ENCODE measurements at places on chromosomes 4 and X. TPM values are rescaled to one million over a fixed set of nuclear protein-coding genes. Genes with fewer than 3 reads are reported as not detected.

Gene CENPVL2
- total RNA-seq, result not detected

DNA sequence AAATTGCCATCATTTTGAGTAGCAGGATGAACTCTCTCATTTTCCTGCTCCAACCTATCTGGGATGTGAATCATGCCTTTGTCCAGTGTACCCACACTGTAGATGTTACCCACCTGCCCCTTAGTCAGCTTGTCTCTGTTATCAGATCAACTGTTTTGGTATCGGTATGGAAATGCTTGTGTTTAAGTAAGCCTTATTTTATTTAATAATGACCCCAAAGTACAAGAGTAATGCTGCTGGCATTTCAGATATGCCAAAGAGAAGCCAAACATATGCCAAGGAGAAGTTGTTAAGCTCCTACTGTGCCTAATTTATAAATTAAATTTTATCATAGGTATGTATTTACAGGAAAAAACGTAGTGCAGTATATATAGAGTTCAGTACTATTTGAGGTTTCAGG, 18.6 kb upstream of the RAP1GDS1 start:
- no peak for DNase-seq

DNA sequence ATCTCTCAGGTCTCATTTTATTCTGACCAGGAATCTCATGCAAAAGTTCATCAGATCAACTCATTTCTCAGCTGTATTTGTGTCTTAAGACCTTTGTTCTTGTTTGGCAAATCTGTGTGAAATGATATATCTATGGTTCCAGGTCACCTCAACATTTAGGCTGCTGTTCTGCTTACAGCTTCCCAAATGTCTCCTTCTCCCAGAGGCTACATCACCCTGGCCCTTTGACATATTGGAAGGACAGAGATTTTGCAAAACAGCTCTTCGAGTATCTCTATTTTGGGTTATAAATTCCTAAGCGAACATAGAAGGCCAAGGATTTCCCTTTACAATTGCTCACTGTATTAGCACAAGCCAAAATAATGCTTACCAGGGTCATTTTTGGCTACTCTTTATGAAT, 57.5 kb upstream of the GIMD1 start:
- DNase-seq, result no peak

DNA sequence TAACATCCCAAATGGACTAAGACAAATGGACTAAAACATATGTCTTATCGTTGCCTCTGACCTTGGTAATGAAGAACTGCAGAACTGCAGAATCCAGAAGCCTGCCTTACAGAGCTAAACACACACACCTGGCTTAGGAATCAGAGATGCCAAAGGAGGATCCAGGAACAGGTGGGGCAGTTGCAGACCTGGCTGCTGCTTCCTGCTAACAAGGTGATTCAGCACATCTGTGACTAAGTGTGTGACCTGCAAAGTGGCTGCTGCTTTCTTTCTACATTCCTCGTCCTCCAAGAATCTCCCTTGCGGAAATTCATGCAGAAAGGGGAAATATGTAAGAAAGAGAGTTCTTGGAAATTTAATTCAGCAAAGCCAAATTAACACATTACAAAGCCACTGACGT, 96.8 kb upstream of the NLGN4X start:
- DNase-seq, result no peak

GRCh38 chrX:48025561-48025960, 18.8 kb downstream of the SPACA5 start:
- no peak for DNase-seq

Gene SLC2A9
- 7.4 TPM for total RNA-seq

DNA sequence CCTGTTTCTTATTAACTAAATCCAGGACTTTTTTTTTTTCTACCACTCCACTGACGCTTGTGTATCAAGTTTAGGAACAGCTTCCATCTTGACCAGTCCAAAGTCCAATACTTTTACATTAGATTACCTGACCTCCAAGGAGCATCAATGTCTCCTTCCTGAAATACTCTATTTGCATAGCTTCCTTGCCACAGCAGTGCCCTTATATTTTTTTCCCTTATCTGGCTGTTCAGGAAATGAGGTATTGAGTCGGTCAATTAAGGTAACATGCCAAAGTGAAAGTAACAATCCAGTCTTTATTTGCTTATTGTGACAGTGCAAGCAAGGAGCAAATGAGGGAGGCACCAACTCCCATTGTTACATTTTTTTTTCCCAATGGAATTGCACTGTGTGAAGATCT, 730.8 kb upstream of the NDST4 start:
- no peak for DNase-seq

DNA sequence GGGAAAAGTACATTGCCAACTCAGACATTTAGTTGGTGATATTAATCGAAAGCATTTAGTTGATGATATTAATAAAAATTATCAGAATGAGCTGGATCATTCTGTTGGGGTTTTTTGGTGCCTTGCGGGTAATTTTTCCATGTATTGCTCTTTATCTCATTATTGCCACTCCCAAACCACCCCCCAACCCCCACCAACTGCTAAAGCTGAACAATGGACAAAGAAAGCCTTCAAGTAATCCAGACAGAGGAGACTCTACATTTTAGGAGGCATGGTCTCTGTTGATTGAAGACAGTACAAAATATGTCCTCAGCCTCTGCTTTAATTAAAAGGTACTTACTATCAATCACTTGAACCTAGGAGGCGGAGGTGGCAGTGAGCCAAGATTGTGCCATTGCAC, 22.5 kb downstream of the PDK3 start:
- no peak for DNase-seq

DNA sequence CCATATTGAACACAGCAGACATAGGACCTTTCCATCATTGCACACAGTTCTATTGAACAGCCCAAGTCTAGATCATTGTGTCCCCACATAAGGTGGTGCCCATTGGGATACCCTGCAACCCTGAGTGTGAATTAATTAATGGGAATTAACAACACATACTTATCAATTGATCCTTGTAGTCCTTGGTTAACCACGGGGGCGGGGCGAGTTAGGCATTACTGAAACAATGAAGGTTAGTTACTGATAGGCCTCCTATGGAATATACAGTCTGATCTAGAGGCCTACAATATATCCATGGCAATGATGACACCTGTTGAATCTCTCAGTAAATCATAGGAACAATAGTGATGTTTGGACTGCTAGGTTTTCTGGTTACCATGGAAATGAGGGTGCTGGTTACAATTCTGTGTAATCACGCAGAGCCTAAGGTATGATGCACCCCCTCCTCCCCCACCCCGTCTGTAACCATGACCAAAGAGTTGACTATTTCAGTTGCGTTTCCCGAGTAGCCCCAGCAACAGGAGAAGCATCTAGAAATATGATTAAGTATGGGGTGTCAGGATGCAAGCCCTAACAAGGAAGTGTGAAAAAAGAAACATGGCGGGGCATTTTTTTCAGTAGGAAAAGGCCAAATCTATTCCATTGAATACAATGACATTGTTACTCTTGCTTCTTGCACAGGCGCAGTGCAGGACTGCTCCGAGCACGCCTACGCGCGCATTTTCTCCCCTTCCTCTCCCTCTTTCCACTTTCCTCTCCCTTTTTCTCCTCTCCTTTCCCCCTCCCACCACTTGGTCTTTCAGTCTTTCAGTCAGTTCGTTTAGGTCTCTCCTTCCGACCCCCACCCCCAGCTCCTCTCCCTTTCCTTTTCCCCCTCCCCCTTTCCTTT, 677 bp upstream of the NONO start:
- no peak for DNase-seq

- no peak for DNase-seq
Measured at GRCh38 chrX:20263474-20263873, 3.2 kb downstream of the RPS6KA3 start.

- no peak for DNase-seq
Measured at GRCh38 chrX:10944136-10944885, 166.8 kb upstream of the HCCS start.

Gene CDS1
- total RNA-seq, result 0.31 TPM
